Brain (organoid and tissue), 16 donors: ENCODE measurements at places on chromosomes 5 and 9.

- no peak for DNase-seq
Observed at GRCh38 chr9:5269249-5269715, 35.2 kb downstream of the RLN2 start.

DNA sequence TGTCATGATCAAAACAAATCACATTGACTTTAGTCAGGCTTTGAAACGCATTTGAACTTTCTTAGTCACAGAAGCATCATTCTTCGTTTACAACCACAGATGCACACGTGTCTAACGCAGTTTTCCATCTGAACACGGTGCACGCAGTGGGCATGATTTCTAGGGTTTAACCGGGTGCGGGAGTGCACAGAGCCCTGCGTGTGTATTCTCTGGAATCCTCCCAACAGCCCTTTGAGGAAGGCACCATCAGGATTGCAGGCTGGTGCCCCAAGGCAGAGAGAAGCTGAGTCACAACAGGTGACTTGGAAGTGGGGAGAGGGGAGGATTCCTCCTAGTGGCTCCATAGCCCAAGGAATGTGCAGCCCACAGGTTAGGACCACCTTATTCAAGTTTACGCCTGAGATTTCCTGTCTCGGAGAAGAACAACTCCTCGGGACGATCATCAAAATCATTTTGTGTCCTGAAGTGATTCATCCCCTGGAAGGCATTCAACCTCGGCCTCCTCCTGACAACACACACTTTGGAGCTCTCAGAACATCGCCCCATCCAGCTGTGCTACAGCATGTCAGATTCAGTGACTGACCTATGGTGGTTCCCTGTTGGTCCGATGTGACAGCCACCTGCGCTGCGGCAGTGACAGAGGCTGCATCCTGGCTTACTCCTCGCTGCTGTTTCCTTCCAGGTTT, 13.1 kb downstream of the ROPN1L start:
- DNase-seq, result no peak

- no peak for DNase-seq
Observed at GRCh38 chr5:150780816-150781221, 2.3 kb downstream of the SMIM3 start.

- DNase-seq, result peak; percentile 9
Observed at GRCh38 chr5:91079037-91079436, 304.1 kb downstream of the ARRDC3 start.

DNA sequence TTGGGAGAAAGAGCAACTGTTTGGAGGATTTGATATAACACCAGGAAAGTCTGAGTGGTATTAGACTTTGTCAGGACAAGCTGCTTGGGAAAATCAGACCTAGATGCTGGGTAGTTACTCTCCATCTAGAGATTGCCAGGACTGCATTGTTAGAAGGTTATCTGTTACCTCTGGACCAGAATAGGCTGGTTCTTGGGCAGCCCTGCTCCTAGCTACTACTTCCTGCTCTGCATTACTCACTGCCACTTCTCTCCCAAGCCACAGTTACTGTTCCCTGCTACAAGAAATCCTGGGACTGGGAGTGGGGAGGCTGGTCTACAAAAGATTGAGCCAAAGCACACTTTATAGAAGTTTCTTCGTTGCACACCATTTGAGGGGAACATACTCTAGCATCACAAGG, 95.5 kb upstream of the KCNN2 start:
- DNase-seq, result no peak

GRCh38 chr9:9033022-9033421, 1233.4 kb upstream of the DMAC1 start:
- no peak for DNase-seq

DNA sequence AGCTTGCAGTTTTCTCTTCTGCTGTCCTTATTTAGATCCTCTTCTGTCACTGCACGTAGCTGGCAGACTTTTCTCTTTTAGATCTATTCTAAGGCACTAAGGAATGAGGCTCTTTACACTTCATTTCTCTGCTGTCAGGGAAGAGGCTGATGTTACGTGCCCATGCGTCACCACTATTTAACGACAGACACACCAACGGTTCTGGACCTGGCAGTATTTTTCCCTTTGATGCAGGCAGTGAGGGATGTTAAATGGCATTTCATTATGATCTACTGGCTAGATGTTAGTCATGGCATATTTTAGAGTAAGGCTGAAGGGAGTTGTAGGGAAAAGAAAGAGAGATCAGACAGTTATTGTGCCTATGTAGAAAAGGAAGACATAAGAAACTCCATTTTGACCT, 8.2 kb upstream of the CRHBP start:
- peak; percentile 27 for DNase-seq

DNA sequence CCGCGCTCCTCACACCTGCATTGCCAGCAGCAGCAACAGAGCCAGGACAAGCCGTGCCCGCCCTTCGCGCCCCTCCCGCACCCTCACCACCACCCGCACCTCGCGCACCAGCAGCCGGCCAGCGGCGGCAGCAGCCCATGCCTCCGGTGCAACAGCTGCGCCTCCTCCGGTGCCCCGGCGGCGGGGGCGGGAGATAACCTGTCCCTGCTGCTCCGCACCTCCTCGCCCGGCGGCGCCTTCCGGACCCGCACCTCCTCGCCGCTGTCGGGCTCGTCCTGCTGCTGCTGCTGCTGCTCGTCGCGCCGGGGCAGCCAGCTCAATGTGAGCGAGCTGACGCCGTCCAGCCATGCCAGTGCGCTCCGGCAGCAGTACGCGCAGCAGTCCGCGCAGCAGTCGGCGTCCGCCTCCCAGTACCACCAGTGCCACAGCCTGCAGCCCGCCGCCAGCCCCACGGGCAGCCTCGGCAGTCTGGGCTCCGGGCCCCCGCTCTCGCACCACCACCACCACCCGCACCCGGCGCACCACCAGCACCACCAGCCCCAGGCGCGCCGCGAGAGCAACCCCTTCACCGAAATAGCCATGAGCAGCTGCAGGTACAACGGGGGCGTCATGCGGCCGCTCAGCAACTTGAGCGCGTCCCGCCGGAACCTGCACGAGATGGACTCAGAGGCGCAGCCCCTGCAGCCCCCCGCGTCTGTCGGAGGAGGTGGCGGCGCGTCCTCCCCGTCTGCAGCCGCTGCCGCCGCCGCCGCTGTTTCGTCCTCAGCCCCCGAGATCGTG, 517 bp downstream of the KCNN2 start:
- DNase-seq, result peak; percentile 51

DNA sequence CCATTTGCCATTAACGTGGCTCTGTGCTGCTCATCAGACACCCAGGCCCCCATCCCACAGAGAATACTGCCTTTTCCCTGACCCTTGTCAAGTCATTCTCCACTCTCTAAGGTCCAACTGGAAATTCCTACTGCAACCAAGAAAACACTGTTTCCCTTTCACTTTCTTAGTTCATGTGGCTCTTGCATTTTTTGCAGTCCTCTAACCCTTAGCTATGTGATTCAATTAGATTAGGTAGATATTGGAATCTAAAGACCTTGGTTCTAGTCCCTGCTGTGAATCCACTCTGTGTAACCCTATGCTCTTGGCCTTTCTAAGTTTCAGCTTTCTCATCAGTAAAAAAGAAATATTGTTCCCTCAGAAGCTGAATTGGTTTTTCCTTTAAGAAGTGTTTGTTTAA, 649.4 kb downstream of the CCDC171 start:
- DNase-seq, result no peak
